A549 treated with AZD2906 at 1 μM for 4 hours (cell line): ENCODE measurements at places on chromosomes 7 and 10. TPM values are rescaled to one million over a fixed set of nuclear protein-coding genes. Genes with fewer than 3 reads are reported as not detected.

NT5C2 gene
- total RNA-seq: 60.6 to 82.9 TPM (median 63.2 TPM) in 5 replicates

INSYN2A gene
- total RNA-seq: 1.4 to 1.8 TPM (median 1.5 TPM) in 5 replicates

GIMAP6 gene
- total RNA-seq: not detected in 5 replicates

SLC16A9 gene
- total RNA-seq: 0.07 to 0.20 TPM (median 0.13 TPM) in 5 replicates

DNAJC30 gene
- total RNA-seq: 7.6 to 11.5 TPM (median 10.6 TPM) in 5 replicates

OR2A42 gene
- total RNA-seq: not detected in 5 replicates
